ENCODE measurements at places on chromosomes 7 and 10.

DNA sequence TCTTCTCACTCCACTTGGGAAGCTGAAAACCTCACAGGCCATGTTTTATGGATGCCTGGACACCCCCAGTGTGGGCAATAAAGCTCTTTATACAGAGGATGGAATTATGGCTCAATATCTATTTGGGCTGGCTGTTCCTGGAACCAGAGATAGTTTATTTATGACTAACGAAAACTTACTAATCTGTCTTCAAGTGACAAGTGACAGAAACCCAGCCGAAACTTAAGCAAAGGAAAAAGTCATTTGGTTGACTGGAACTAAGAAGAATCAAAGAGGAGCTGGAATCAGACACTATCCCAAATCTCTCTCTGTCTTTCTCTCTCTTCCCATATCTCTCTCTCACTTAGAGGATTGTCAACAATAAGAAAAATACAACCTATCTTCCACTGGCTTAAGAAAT is 78.3 kb upstream of the CDK6 start:
- no peak for DNase-seq

- DNase-seq = no peak
Measured at GRCh38 chr7:1926908-1927306, 256.8 kb downstream of the ELFN1 start.

- DNase-seq = peak; percentile 28
Measured at GRCh38 chr7:77867537-77867865, 68.9 kb downstream of the PHTF2 start.

GRCh38 chr10:97234400-97234799 is 48.6 kb upstream of the SLIT1 start:
- DNase-seq = peak; percentile 78

GRCh38 chr10:124493214-124493882 is 31.7 kb downstream of the LHPP start:
- no peak for DNase-seq

- no peak for DNase-seq
Measured at GRCh38 chr7:123191132-123191531, 8.6 kb downstream of the SLC13A1 start.

DNA sequence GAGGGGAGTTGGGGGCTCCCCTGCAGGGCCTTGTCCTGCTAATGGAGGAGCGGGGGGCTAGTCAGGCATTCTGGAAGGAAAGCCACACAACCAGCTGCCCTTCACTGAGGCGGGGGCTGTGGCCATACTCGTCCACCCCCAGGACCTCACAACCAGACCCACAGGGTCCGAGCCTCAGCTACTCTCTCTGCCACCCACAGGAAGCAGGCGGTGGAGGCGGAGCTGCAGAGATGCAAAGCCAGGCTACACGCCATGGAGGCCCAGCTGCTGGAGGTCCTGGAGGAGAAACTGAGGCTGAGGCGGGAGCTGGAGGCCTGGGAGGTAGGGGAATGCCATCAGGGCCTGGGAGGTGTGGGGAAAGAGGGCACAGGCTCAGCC is 3.1 kb downstream of the ABHD11 start:
- no peak for DNase-seq

GRCh38 chr10:62492012-62492869 is 118.1 kb downstream of the ZNF365 start:
- peak; percentile 44 for DNase-seq

DNA sequence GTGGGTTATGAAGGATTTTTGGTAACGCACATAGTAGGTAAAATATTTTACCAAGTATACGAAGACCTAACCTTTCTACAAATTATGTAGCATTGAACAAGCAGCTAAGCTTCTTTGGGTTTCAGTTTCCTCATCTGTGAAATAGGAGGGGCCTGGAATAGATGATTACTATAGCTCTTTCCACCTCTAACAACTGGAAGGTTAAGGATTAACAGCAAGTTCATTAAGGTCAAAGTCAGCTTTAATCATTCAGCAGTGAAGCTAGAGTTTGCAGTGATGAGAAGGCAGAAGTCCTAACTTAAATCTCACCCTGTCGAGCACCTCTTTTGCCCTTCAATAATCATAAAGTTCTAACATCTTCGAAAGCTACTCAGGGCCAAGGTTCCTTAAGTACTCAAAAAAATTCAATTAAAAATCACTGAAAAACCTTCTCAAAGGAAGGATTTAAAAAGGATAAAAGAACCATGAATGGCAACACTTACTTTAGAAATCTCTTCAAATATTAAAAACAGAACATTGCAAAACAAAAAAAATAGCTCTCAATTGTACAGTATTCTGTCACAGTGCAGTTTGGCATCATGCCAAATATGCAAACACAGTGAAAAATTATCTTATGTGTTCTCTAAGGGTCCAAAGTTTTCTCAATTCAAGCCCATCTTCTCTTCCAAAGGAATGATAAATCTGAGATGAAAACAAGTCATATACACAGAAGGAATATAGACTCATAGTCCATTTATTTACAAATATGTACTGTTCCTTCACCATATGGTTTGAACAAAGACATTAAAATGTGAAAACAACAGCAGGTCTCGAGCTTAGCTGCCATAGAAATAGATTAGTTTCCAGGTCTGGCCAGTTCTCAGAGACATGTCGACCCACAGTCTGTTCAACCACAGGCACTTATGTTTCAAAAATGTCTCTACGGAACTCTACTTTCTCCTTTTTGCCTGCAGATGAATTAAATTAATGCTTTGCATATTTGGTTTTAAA is 152.0 kb upstream of the SLC13A1 start:
- peak; percentile 11 for DNase-seq

DNA sequence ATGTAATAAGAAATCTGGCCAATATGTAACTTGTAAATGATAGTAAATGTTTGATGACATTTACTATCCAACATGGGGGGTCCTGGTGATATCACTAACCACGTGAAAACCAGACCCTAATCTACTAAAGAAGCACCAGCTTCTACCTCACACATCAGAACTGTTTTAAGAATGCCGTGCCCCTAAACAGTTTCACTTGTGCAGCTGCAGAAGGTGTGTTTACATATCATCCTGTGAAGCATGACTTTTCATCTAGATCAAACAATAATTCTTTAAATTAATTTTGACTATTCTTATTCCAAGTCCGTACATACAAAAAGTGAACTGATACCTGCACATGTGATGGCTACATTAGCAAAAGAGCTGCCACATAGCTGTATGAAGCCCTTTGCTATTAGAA is 61.0 kb downstream of the STEAP1B start:
- DNase-seq = no peak
